ENCODE measurements at places on chromosomes 3 and 15.

DNA sequence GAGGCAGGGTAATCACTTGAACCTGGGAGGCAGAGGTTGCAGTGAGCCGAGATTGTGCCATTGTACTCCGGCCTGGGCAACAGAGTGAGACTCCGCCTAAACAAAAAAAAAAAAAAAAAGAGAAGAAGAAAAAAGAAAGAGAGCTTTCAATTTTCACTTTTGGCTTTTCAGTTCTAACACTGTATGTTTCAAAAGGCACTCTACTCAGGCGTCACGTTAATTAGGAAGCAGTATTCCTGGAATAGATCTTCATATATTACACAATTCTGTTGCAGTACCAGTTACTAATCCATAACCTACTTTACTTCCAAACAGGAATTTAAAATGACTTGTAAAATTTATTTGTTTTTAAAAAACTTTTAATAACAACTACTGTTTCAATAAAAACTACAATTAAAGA is 131.7 kb upstream of the PLXND1 start:
- no peak for DNase-seq

- DNase-seq = no peak
Measured at GRCh38 chr15:55420171-55420866, 12.0 kb downstream of the PIERCE2 start.

DNA sequence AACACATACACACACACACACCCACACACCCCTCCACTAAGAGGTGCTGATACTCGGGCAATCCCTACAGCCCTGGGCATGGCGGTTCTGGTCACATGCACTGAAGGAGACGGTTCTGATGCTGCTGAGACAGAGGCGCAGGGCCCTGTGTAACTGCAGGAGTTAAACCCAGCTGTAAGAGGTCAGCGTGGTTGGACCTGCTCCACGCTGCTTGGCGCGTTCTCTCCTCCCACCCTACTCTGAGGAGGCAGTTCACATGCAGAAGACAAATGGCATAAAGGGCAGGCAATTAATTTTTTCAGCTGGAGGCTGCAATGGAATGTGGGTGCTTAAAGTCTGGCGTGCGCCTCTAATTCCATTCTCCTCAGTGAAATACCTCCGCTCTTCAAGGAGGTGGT is 35.2 kb downstream of the GRK7 start:
- DNase-seq = no peak

- no peak for DNase-seq
Measured at GRCh38 chr3:10774129-10774670, 41.8 kb upstream of the SLC6A11 start.

DNA sequence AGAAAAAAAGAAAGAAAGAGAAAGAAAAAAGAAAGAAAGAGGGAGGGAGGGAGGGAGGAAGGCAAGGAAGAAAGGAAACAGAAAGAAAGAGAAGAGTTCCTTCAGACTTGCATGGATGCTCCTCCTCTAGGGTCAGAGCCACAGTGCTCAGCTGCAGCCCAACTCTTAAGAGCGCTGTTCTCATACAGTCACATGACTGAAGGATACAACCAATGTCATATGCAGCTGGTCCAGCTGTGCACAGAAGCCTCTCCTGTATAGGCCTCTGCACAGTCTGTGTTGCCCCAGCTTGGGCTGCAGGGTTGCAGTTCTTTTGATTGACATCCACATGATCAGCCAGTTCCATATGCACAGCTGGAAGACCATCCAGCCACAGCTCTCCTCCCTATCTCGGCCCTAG is 86.8 kb upstream of the CTNNB1 start:
- no peak for DNase-seq

DNA sequence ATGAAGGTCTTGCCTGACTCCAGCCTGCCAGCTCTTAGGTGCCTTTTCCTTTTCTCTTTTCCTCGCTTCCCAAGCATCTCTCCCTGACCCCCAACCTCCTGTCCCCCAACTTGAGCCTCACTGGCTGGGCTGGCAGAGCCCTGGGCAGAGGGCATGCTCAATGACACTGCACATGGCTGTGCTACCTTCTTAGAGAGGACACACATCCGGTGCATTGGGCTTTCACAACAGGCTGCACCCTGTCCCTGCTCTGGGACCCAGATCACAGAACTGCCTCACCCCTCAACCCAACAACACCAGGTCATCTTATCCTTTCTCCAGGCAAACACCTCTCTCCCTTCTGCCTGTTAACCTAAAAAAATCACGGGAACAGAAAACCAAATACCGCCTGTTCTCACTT is 7.5 kb upstream of the ANKDD1A start:
- no peak for DNase-seq

- DNase-seq = no peak
Measured at GRCh38 chr3:41362638-41363559, 163.6 kb downstream of the CTNNB1 start.
